ENCODE measurements at places on chromosomes 6 and 20.
A peak's percentile ranks its signal among the peaks of the same experiment; 100 is the strongest.

DNA sequence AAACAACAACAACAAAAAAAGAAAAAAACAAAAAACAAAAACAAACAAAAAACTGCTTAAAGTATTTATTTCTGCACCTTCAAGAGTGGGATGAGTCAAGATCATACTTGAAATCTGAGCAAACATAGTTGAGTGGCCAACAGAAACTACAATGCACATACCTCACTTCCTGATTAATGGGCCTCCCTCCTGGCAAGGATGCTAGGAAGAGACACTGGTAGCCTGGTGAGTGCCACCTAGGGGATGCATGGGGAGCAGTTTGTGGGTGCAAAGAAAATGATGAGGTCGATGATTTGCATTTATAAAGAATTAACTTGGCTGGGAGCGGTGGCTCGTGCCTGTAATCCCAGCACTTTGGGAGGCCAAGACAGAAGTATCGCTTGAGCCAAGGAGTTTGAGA is 808.1 kb downstream of the MAFB start:
- no peak overlapping the region for H3K27ac ChIP-seq
- no peak overlapping the region for H3K4me3 ChIP-seq
- no peaks in the 10 kb centered on the region for H3K4me1 ChIP-seq
- DNase-seq = no peak

- no peak for DNase-seq
- H3K4me1 ChIP-seq = peaks cover 3% of the 10 kb centered on the region
- peaks cover 1% of the 10 kb centered on the region for H3K27me3 ChIP-seq
- no peaks in the 10 kb centered on the region for H3K36me3 ChIP-seq
- H3K27ac ChIP-seq = no peak overlapping the region
- H3K4me3 ChIP-seq = no peak overlapping the region
Measured at GRCh38 chr6:137977206-137977605, 110.1 kb downstream of the TNFAIP3 start.

DNA sequence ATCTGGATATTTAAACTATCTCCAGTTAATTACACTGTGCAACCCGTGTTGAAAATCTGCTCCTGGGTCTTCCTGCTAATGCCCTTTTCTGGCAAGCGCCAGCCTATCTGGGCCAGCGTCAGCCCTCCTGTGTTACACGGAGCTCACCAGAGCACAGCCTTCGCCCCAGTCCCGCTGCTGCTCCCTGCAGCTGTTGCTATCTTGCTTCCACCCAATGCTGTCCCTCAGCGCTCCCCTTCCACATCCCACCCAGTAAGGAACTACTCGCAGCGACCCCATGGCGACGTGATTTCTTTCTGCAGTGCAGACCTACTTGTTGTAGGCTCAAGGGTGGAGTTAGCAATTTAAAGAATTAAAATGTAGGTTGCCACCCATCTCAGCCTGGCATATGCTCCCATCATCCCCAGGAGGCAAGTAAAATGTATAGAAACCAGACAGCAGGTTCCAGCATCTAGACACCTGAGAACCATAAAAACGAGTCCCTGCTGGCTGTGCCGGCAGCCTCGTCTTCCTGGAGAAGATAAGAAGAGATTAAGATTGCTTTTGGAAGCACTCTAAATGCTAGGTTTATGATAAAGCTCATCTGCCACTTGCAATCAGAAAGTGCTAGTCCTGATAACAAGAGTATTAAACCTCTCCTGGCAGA is 254.3 kb upstream of the FOXQ1 start:
- H3K4me1 ChIP-seq = no peaks in the 10 kb centered on the region
- no peak for DNase-seq
- no peaks in the 10 kb centered on the region for H3K36me3 ChIP-seq

DNA sequence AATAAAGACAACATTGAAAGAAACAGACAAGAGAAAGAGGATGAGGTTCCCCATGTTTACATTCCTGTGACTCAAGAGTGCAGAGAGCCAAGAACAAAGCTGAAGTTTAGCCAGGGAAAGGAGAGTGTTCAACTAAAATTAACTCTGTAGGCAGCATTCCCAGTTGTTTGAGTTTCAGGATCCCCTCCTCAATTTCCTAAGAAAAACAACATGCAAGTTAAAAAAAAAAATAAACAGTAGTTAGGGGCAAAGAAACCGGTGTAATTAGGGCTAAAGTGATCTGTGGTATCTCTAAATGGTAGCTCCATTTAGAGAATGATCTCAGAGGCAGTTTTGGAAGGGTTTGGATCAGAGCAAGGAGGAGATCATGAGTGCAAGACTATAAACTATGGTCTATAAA is 30.9 kb upstream of the RAB23 start:
- no peak overlapping the region for H3K4me3 ChIP-seq
- no peaks in the 10 kb centered on the region for H3K4me1 ChIP-seq
- no peaks in the 10 kb centered on the region for H3K36me3 ChIP-seq

GRCh38 chr20:47872341-47872740 is 87.1 kb upstream of the SULF2 start:
- no peak overlapping the region for H3K27ac ChIP-seq
- DNase-seq = no peak
- peaks cover 7% of the 10 kb centered on the region for H3K4me1 ChIP-seq

GRCh38 chr6:128240024-128240428 is 280.4 kb downstream of the PTPRK start:
- DNase-seq = no peak
- H3K27ac ChIP-seq = no peak overlapping the region
- no peaks in the 10 kb centered on the region for H3K27me3 ChIP-seq
- no peaks in the 10 kb centered on the region for H3K36me3 ChIP-seq

GRCh38 chr6:146938266-146938665 is 266.0 kb upstream of the STXBP5 start:
- H3K27me3 ChIP-seq = no peaks in the 10 kb centered on the region
- no peak overlapping the region for H3K4me3 ChIP-seq
- no peak overlapping the region for H3K27ac ChIP-seq
- peaks cover 10% of the 10 kb centered on the region for H3K36me3 ChIP-seq

GRCh38 chr6:129603741-129604140 is 106.2 kb downstream of the ARHGAP18 start:
- peaks cover 14% of the 10 kb centered on the region for H3K4me1 ChIP-seq
- H3K27me3 ChIP-seq = no peaks in the 10 kb centered on the region
- peak overlapping the region; percentile 3 for H3K4me3 ChIP-seq
- peaks cover 28% of the 10 kb centered on the region for H3K36me3 ChIP-seq
- no peak overlapping the region for H3K27ac ChIP-seq

DNA sequence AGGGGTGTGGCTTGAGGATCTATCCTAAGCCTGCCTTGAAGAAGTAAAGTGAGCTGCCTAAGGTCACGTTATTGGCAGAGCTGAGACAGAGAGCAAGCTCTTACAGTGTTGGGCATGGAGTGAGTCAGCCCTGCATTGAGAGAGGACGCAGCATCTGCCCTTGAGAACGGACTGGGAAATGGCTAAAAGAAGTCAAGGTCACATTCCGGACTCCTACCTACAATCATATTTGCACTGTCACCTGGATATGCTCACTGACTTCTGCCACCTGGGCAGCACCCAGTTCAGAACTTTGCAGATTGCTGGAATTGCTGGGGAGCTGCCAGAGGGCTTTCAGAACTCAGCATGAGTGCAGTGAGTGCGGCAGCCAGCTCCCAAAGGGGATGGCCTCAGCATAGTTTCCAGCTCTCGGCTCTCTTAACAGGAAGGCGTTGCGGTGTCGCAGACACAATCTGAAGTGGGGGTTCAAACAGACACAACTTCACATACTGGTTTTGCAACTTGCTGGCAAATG is 199.3 kb upstream of the SGK1 start:
- peaks cover 28% of the 10 kb centered on the region for H3K4me1 ChIP-seq
- H3K27me3 ChIP-seq = no peaks in the 10 kb centered on the region
- no peaks in the 10 kb centered on the region for H3K36me3 ChIP-seq
- H3K4me3 ChIP-seq = no peak overlapping the region

GRCh38 chr6:139201378-139201777 is 66.5 kb downstream of the HECA start:
- H3K36me3 ChIP-seq = no peaks in the 10 kb centered on the region
- no peaks in the 10 kb centered on the region for H3K27me3 ChIP-seq
- no peak overlapping the region for H3K27ac ChIP-seq
- H3K4me3 ChIP-seq = no peak overlapping the region
- H3K4me1 ChIP-seq = no peaks in the 10 kb centered on the region
- DNase-seq = no peak

- no peaks in the 10 kb centered on the region for H3K36me3 ChIP-seq
- peak overlapping the region; percentile 64 for H3K27ac ChIP-seq
- peaks cover 2% of the 10 kb centered on the region for H3K27me3 ChIP-seq
Measured at GRCh38 chr6:164415832-164416563, 893.4 kb downstream of the C6orf118 start.

DNA sequence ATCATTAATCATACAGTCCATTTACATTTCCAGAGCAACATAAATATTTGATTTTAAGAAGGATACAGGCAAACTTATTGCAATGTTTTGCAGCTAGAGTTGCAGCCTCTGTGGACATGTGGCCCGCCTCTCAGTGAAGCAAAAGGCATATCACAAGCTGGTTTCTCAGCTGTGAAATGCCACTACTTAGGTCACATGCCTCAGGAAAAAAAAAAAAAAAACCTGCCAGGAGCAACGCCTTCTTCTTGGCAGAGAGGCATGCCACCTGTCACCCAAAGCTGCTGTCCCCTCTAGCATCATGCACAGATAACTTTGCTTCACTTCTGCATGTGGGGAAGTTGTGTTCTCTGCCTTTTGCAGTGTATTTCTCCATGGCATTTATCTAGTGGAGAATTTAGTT is 18.5 kb downstream of the GRM1 start:
- no peak for DNase-seq
- no peak overlapping the region for H3K4me3 ChIP-seq
- peaks cover under 1% of the 10 kb centered on the region for H3K4me1 ChIP-seq
- H3K27ac ChIP-seq = no peak overlapping the region
- H3K36me3 ChIP-seq = no peaks in the 10 kb centered on the region

GRCh38 chr6:29827579-29828470 is at the start of gene HLA-G:
Gene HLA-G, plus strand, starts transcription at chr6:29827825. Its CDS starts 20 bp downstream, at chr6:29827845.
- H3K36me3 ChIP-seq = peaks cover 7% of the 10 kb centered on the region
- peak within 1 kb of the TSS; percentile 54 for H3K4me3 ChIP-seq
- H3K27ac ChIP-seq = no peak within 1 kb of the TSS

GRCh38 chr6:12750416-12750815 is 33.8 kb downstream of the PHACTR1 start:
- H3K4me3 ChIP-seq = peak overlapping the region; percentile 96
- DNase-seq = no peak
- H3K27ac ChIP-seq = peak overlapping the region; percentile 57

DNA sequence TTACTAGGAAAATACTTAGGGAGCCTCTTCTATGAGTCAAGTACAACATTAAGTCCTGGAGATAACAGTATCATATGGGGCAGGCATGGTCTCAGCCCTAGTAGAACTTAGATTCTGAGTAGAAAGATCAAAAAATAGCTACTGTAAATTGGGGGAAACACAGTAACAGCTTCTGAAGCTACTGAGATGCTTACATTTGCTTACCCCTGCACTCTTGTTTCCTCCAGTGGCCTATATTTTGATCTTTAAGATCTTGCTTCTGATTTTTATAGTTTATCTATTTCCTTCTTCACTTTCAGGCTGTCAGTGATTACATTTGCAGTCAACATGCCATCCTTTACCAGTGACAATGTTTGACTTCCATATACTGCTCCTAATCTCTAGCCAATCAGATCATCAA is 35.3 kb downstream of the HIVEP2 start:
- H3K4me3 ChIP-seq = no peak overlapping the region
- peaks cover 2% of the 10 kb centered on the region for H3K4me1 ChIP-seq
- H3K36me3 ChIP-seq = peaks cover 15% of the 10 kb centered on the region
- no peak overlapping the region for H3K27ac ChIP-seq
- DNase-seq = no peak

GRCh38 chr6:150977281-150977680 is 111.8 kb downstream of the MTHFD1L start:
- peaks cover 30% of the 10 kb centered on the region for H3K36me3 ChIP-seq
- H3K4me1 ChIP-seq = no peaks in the 10 kb centered on the region
- no peak overlapping the region for H3K27ac ChIP-seq
- no peaks in the 10 kb centered on the region for H3K27me3 ChIP-seq
- H3K4me3 ChIP-seq = no peak overlapping the region

Data from endothelial cell (in vitro differentiated cells).